Cortex of kidney (tissue), 1 donor: ENCODE measurements at places on chromosomes 3 and 15.

- DNase-seq = no peak
Measured at GRCh38 chr3:124636101-124636862, 94.0 kb upstream of the UMPS start.

- DNase-seq = no peak
Measured at GRCh38 chr15:62524848-62525247, 359.8 kb upstream of the C2CD4B start.

- no peak for DNase-seq
Measured at GRCh38 chr3:123330441-123330991, 118.4 kb downstream of the ADCY5 start.

GRCh38 chr15:28904541-28905315 lies 19.0 kb downstream of the APBA2 start:
- no peak for DNase-seq

DNA sequence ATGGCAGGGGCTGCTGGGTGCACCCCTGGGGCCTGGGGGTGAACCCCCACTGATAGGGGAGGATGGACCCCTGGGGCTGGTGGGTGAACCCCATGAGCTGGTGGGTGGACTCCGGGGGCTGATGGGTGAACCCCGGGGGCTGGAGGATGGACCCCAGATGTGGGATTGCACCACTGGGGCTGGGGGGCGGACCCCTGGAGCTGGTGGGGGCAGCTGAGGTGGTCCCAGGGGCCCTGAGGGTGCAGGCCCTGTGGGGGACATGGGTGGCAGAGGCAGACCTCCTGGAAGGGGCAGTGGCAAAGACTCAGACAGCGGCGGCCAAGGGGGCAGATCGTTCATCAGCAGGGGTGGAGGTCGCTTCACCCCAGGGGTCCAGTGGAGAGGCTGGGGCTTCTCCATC lies 17.4 kb upstream of the TXNRD3 start:
- no peak for DNase-seq

DNA sequence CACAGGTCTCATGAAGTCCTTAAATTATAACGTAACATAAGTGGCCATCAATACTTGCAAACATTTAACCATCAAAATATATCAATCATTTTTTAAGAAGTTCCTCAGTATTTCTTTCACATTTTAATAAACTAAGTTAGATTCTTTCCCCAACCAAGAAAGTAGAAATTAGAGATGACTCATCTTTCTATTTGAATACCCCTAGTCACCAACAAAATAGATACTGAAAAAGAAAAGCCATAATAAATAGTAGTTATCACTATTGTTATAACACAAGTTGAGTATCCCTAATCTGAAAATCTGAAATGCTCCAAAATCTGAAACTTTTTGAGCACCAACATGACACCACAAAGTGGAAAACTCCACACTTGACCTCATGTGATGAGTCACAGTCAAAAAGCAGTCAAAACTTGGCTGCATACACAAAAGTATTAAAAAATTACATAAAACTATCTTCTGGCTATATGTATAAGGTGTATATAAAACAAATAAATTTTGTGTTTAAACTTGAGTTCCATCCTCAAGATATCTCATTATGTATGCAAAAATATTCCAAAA lies 3.7 kb downstream of the SHQ1 start:
- DNase-seq = no peak

GRCh38 chr3:187243933-187244524 lies 46.7 kb downstream of the RTP1 start:
- no peak for DNase-seq

DNA sequence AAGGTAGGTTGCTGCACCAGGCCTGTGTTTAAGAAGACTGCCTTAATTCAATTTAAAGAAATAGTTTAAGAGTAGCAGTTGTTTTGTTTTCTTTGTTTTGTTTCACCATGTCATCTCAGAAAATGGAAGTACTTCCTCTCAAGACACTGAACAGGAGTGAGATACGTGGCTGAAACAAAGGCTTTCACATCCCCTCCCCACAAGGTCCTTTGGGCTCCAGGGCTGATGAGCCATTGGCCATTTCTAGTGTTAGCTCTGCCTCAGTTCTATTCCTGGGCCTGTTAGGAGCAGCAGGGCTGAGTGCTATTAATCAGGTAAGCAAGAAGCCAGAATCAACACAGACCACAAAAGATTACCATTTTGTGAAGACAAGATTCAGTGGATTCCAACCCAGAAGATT lies 132.8 kb downstream of the KCNAB1 start:
- no peak for DNase-seq

- no peak for DNase-seq
Measured at GRCh38 chr3:49763981-49764380, 22.4 kb downstream of the IP6K1 start.

DNA sequence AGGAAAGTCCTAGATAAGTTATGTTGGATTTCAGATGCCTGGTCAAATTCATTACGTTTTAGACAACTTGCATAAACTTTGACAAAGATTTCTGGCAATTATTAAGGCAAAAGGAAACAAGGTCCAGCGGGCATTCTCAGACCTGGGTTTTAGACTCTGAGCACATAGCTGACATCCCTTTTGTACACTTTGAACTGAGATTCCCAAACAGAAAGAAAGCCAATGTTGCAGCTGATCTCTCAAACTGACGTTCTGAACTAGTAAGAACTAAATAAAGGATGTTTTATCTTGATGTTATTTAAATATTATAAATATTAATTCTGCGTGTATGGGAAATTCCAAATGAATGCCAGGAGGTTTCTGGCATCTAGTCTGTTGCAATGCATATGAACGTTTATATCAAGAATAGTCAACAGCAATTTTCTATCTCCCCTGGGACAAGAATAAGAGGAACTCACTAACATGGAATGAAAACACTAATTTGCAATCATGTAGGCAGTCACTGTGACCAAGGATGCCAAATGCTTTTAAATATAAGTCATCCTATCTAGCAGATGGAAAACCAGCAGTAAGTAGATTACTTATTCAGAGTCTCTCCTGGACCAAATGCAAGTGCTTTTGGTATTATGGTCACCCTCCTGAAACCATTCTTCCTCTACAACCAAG lies 202.1 kb downstream of the GREM1 start:
- no peak for DNase-seq

GRCh38 chr3:99929745-99930139 lies 112.1 kb downstream of the CMSS1 start:
- no peak for DNase-seq

DNA sequence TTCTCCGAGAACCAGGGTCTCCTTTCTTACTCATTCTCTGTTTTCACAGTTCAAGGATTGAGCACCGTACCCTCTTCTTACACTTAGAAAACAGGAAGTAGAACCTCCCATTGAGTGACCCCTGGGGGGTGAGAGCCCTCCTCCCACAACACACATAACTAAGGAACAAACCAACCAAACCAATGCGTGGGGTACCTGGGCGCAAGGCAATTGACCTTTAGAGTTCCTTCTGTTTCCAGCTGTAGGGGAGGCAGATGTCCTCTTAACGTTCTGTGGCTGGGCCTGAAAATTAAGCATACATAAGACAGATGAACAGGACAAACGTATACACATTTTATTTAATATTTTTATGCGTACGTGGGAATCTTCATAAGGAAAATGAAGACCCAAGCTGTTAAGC lies 33.5 kb upstream of the TIMP4 start:
- DNase-seq = no peak

DNA sequence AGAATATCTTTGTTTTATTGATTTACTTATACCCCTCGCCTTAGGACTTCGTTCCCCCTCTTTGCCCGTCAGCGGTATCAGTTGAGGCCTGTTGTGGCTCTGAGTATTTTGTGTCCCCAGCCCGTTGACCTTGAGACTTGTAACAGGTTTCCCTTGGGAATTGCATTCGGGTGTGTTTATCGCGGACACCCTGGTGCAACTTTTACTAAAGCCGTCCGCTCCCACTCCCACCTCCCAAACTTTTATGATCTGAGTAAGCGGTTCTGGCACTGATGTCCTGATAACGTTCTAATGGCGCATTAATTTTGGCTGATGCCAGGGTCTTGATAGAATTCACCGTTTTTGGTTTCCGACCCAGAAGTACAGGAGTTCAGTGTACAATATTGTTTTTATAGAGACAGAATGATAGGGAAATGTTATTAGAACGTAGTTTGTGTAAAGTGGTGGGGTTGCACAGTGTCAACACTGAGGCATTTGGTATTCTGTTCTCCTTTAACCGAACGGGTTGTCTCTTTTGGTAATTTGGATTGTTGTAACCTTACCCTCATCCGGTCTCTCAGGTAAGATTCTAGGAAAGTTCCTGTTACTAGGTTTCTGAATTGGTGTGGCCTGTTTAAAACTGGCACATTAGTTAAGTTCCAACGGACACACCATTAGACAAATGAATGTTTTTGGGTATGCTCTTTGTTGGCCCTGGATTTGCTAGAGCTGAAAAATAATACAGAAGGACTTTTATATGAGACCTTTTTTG lies 47.8 kb downstream of the OIP5 start:
- no peak for DNase-seq

DNA sequence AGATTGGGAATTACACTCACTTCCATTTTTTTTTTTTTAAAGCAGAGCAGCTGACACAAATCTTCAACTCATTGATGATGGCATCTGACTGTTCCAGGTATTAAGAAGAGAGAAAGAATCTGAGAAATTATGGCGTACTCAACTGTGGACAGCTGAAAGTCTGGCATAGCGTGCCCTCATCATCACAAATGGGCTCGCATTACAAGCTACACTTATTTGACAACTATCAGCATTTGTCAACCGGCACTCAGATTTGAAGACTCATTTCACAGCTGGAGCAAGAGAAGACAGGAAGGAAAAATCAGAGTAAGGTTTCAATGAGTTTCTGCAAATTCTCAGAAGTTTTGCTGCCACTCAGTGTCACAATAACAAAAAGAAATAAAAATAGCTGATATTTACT lies 235.9 kb downstream of the ATP8B4 start:
- DNase-seq = no peak

GRCh38 chr3:10817506-10817905 lies 1.5 kb downstream of the SLC6A11 start:
- DNase-seq = no peak

DNA sequence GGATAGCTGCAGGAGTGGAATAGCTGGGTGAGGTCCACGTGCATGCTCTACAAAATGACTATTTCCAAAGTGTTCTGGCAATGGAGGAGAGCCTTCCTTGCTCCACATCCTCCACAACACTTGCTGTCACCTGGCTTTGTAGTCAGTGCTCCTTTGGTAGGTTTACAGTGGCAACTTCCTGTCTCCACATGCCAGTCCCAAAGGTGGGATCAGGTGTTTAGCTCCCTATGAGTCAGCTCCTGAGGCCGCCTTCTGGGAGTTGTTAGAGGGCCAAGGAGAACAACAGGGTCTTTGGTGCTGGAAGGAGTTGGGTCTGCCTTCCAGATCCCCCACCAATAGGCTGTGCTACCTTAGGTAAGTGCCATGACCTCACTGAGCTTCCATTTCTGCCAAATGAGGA lies 15.3 kb upstream of the LIMD1 start:
- no peak for DNase-seq

- DNase-seq = no peak
Measured at GRCh38 chr15:35545316-35545823, 595 bp downstream of the DPH6 start.

DNA sequence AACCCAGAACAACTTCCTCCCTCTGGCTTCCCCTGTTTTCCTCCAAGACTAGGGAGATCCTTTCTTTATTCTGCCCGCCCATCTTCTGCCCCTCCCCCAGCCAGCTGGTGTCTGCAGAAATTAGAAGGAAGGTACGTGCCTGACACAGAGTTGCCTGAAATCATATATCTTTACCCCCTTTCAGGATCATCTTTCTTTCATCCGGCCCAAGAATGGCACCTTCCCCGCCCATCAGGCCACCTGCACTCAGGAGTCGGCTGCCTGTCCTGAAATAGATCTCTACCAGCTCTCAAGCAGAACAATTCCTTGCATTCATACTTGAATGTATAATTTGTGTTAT lies 133.7 kb downstream of the VGLL4 start:
- DNase-seq = no peak
